Activated gamma-delta T cell treated with Interleukin-2 at 50 U/mL for 16 hours (primary cell): ENCODE measurements at places on chromosomes 11 and 22.

DNA sequence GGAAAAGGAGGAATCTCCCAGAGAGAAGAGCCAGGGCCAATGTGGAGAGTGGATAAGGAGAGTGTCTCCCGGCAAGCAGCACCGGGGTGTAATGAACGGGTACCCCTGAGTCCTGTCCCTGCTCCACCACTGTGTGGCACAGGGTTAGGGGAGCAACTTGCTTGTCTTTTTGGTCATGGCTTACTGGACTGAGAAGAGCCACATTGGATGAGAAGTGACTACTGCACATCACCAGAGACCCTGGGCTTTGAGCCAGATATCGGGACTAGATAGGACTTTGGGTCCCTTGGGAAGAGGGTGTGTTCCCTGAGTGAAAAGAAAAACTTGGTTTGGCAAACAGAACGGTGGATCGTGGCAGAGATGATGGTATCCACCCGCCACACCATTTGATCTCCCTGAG, 24.6 kb downstream of the SDHAF2 start:
- DNase-seq = no peak

DNA sequence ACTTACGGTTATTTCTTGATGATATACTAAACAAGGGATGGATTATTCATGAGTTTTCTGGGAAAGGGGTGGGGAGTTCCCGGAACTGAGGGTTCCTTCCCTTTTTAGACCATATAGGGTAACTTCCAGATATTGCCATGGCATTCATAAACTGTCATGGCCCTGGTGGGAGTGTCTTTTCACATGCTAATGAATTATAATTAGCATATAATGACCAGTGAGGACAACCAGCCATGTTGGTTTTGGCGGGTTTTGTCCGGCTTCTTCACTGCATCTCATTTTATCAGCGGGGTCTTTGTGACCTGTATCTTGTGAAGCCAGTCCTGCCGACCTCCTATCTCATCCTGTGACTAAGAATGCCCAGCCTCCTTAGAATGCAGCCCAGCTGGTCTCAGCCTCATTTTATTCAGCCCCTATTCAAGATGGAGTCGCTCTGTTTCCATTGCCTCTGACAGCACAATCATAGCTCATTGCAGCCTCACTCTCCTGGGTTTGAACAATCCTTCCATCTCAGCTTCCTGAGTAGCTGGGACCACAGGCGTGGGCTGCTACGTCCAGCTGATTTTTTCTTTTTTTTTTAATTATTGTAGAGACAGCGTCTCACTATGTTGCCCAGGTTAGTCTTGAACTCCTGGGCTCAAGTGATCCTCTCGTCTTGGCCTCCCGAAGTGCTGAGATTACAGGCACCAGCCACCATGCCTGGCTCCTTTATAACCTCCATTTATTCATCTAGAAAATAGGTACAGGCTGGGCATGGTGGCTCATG, 52.6 kb upstream of the EMID1 start:
- DNase-seq = no peak

GRCh38 chr22:38572065-38572464, 2.1 kb upstream of the DMC1 start:
- peak; percentile 19 for DNase-seq

DNA sequence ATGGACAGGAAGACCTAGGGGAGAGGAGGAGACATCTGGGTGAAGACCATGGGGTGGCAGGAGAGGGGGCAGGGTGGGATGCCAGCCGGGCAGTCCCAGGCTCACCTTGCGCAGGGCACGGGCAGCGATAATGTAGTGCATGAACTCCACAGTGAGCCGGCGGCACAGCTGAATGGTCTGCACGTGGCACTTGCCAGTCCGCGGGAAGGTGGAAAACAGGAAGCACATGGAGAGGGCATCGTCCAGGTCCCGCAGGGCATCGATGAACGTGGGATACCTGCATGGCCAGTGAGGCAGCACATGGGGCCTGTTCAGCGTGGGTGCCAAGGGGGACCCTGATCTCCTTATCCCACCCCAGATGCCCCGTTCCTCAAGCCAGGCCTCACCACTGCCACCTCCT, 7.3 kb downstream of the PES1 start:
- no peak for DNase-seq

DNA sequence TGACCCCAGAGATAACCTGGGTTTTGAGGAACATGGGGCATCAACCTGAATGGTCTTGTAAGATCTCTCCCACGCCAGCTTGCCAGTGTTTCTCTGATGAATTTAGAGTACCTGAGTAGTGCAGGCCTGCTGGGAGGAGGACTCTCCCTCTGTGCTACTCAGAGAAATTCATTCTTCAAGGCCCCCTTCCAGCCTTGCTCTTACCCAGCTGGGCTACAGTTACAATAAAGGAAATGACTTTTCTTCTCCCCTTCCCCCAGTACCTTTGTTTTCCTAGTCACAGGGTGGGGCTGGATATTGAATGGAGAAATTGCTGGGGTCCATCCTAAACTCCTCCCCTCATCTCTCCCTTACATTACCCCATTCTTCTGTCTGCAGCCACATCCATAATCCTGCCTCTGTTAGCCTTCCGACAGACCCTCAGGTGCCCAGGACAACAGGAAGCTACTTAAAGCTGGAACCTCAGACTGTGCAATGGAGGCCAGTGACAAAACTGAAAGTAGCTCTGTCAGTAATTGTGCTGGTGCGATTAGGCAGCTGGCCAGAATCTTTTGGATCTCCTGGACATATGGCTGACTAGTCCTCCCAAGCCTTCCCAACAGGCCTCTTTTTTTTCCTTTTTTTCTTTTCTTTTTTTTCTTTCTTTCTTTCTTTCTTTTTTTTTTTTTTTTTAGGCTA, 17.4 kb downstream of the LIMK2 start:
- no peak for DNase-seq

GRCh38 chr11:44670794-44671193, 56.0 kb upstream of the TSPAN18 start:
- DNase-seq = no peak

DNA sequence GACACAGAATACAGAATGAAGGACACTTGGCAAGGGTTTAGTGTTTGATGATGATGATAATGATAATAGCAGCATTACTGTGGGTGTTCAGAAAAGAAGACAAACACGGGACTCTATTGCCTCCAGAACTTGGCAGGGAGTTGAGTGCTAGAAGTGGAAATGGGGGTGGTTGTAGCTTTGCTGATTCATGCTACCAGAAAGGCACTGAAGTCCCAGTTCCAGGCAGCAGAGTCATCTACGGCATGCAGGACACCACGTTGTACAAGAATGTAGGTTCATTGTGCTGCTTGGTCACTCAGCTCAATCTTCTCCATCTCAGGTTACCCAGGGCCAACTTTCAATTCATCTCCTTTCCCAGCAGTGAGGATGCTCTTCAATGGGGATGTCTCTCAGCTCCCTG, 115.7 kb downstream of the NTM start:
- no peak for DNase-seq

GRCh38 chr11:6357222-6357621, 33.1 kb upstream of the SMPD1 start:
- DNase-seq = no peak

GRCh38 chr22:36334821-36335603, 52.8 kb downstream of the MYH9 start:
- DNase-seq = no peak

DNA sequence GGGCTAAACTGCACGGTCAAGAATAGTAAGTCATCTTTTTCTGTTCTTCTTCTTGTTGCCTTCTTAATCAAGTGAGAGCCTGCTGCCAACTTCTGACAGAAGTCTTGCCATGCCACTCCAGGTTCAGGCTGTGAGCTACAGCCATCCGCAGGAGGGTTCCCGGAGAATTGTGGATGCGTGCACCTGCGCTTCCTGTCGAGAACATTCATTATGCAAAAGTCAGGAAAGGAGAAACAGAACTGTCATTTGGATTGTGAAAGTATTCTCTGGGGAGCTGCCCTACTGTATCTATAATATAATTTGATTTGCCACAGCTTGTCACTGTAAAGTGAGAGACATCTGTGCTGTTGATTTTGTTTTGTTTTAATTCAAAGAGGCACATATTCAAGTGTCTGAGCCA, 12.3 kb downstream of the IL17RA start:
- no peak for DNase-seq

- DNase-seq = no peak
Measured at GRCh38 chr22:49728570-49729271, 99.0 kb downstream of the BRD1 start.

DNA sequence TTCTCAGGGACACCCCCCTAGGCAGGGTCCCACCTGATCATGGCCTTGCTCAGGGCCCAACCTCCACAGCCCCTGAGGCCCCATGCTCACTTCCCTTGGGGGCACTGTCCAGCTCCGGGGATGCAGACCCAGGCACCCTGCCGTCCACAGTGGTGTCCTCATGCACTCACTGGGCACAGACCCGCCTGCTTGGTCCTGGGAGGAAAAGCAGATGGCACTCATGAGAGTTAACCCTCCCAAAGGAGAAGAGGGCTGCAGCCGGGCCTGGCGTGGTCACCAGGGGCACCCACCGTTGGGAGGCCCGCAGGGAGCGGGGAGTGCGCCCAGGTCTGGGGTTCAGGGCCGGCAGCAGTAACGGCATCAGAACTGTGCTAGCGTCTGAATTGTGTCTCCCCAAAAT, 1270.9 kb downstream of the BRD1 start:
- no peak for DNase-seq

- DNase-seq = peak; percentile 26
Measured at GRCh38 chr11:124586238-124586860, 16.6 kb downstream of the OR8A1 start.

GRCh38 chr11:118148856-118149255, 3.8 kb downstream of the SCN4B start:
- DNase-seq = no peak

GRCh38 chr11:101456812-101457211, 127.0 kb downstream of the TRPC6 start:
- no peak for DNase-seq

- no peak for DNase-seq
Measured at GRCh38 chr11:125379565-125379964, 116.5 kb downstream of the FEZ1 start.

GRCh38 chr22:39997939-39998726, 3.4 kb downstream of the FAM83F start:
- DNase-seq = no peak

GRCh38 chr11:47667555-47667954, 25.2 kb upstream of the MTCH2 start:
- no peak for DNase-seq

DNA sequence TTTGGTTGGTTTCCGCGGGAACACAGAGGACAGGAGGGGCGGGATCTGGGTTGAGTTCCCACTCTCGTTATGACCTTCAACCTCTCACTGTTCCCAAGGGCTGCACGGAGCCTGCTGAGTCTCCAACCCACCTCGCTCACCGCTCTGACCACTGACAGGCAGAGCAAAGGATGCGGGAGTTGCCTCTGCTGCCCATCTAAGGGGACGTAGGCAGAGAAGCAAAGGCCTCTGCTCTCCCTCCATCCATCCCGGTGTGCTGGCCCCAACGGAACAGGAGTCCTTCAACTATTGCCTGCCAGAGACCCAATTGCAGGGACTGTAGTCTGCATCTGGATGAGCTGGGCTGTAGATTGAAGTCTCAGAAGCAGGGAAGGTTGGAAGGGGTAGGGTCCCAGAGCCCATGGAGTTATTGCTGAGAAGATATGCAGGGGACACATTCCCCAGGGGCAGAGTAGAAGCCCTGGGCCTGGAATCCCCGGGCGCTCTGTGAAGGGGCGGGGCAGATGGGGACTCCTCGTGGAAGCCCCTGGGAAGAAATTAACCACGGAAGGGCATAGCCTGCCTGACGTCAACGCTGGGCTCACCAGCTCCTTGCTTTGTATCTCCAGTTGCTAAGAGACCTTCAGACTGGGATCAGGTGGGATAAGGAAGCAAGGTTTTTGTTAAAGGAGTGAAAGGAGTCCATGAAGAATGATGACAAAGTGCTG, 12.7 kb upstream of the FXYD2 start:
- no peak for DNase-seq

- DNase-seq = no peak
Measured at GRCh38 chr11:2849994-2850770, 35.4 kb downstream of the CDKN1C start.

- DNase-seq = no peak
Measured at GRCh38 chr22:40417041-40417440, 46.6 kb downstream of the SGSM3 start.

GRCh38 chr11:13721760-13722159, 53.3 kb downstream of the FAR1 start:
- no peak for DNase-seq

- DNase-seq = no peak
Measured at GRCh38 chr11:19555266-19555665, 157.4 kb upstream of the NAV2 start.

- DNase-seq = no peak
Measured at GRCh38 chr11:64856382-64857227, 12.2 kb upstream of the CDC42BPG start.

DNA sequence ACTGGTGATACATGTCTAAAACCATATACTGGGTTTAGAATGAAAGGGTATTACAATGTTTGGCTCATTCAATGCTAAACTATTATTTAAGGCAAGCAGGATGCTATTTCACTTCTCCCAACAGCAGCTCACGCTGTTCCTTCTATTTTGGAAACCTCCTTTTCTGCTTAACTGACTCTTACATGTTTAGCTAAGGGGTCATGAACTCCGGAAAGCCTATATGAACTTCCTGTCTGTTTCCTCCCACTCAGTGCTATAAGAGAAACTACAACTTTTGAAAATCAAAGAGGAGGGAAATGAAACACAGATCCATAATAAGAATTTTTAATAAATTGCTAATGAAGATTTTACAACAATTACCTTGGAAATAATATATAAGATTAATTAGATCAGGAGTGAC, 30.9 kb downstream of the SLC36A4 start:
- no peak for DNase-seq

GRCh38 chr11:35160902-35161597, 22.1 kb downstream of the CD44 start:
- DNase-seq = no peak

DNA sequence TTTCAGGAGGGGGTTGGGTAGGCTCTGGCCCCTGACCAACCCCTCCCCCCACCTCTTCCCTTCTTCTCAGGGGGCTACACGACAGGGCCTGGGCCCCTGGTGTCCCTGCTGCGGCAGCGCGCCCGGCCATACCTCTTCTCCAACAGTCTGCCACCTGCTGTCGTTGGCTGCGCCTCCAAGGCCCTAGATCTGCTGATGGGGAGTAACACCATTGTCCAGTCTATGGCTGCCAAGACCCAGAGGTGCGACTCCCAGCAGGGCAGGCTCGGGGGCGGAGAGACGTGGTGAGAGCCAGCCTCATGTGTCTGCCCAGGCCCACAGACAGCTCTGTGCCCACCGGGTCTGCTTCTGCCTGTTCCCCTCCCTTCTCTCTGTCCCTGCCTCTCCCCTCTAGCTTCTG, 7.6 kb upstream of the GALR3 start:
- no peak for DNase-seq

- DNase-seq = no peak
Measured at GRCh38 chr11:109708184-109708583, 286.2 kb downstream of the C11orf87 start.

- DNase-seq = peak; percentile 21
Measured at GRCh38 chr22:18156878-18157713, 7.1 kb downstream of the USP18 start.

DNA sequence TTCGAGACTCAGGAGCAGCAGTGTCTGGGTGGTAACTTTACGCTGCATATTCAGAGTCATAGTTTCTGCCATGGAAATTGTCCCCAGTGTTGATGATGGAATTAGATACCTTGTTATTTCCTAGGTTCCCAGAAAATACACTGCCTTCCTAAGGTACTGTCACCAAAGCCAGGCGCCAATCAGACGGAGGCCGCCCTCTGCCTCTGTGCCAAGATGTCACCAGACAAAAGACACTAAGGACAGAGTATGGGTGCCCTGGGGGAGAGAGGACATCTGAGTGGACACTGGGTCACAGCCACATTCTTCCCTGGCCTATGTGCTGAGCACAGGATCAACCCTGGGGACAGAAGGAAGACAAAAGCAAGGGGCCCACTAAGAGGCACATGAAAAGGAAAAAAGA, 11.2 kb downstream of the PLA2G6 start:
- no peak for DNase-seq

- DNase-seq = no peak
Measured at GRCh38 chr22:50719814-50720300, 18.1 kb upstream of the ACR start.
